ENCODE measurements at places on chromosomes 11 and 22. TPM values are rescaled to one million over a fixed set of nuclear protein-coding genes. Genes with fewer than 3 reads are reported as not detected.

Gene SPON1
- total RNA-seq: 3.9 TPM

Gene MUC15
- total RNA-seq: not detected

Gene LAYN
- 34.4 TPM for total RNA-seq

Gene C11orf86
- 0.30 TPM for total RNA-seq

Gene PHF21B
- total RNA-seq: not detected

Gene SCT
- not detected for total RNA-seq

Gene SNU13
- 65.6 TPM for total RNA-seq

Gene KCNA4
- not detected for total RNA-seq

Gene RRM1
- total RNA-seq: 93.0 TPM

Gene SLC22A6
- not detected for total RNA-seq

Gene IL18
- 0.37 TPM for total RNA-seq

Gene SPTBN2
- 5.7 TPM for total RNA-seq

Gene C1QTNF4
- 0.05 TPM for total RNA-seq

Gene DLG2
- total RNA-seq: 2.1 TPM

Gene SAC3D1
- total RNA-seq: 6.9 TPM

Gene NRXN2
- 6.4 TPM for total RNA-seq

Gene YAP1
- 139 TPM for total RNA-seq

Gene ATG16L2
- total RNA-seq: 9.2 TPM

Gene GAL
- total RNA-seq: 0.59 TPM

Gene B4GALNT4
- total RNA-seq: 8.0 TPM

Gene RTN4RL2
- total RNA-seq: not detected

Gene NCAPH2
- total RNA-seq: 22.1 TPM

Gene SGSM1
- not detected for total RNA-seq

Gene RAB1B
- 60.3 TPM for total RNA-seq

Gene CDKN1C
- total RNA-seq: 4.8 TPM

Gene CARD18
- total RNA-seq: not detected

Gene SERPIND1
- not detected for total RNA-seq

Gene TNNT3
- total RNA-seq: not detected

Gene RIN1
- total RNA-seq: 19.2 TPM

Gene HEPACAM
- total RNA-seq: not detected

Gene RAPSN
- total RNA-seq: 0.05 TPM

Gene ALG8
- total RNA-seq: 33.1 TPM

Gene PGA5
- total RNA-seq: not detected

Gene OR10D3
- not detected for total RNA-seq

Data from smooth muscle cell of the umbilical artery (primary cell).